Dermis blood vessel endothelial cell (primary cell): ENCODE measurements at places on chromosomes 3 and 15. TPM values are rescaled to one million over a fixed set of nuclear protein-coding genes. Genes with fewer than 3 reads are reported as not detected.

P2RY12 gene
- total RNA-seq = not detected in 2 replicates

SLC38A3 gene
- total RNA-seq = not detected in 2 replicates

CLDN16 gene
- 0.09 and 0.34 TPM in 2 replicates for total RNA-seq

SENP7 gene
- 19.9 and 26.0 TPM in 2 replicates for total RNA-seq

CACNA1D gene
- not detected in 2 replicates for total RNA-seq

- DNase-seq = peak; percentile 89
Measured at GRCh38 chr3:184543843-184544512, 17.6 kb upstream of the EPHB3 start.

GRCh38 chr3:193665370-193665989 lies 72.5 kb downstream of the OPA1 start:
- peak; percentile 67 for DNase-seq

- peak; percentile 98 for DNase-seq
Measured at GRCh38 chr3:58049143-58049785, 41.0 kb downstream of the FLNB start.

DNA sequence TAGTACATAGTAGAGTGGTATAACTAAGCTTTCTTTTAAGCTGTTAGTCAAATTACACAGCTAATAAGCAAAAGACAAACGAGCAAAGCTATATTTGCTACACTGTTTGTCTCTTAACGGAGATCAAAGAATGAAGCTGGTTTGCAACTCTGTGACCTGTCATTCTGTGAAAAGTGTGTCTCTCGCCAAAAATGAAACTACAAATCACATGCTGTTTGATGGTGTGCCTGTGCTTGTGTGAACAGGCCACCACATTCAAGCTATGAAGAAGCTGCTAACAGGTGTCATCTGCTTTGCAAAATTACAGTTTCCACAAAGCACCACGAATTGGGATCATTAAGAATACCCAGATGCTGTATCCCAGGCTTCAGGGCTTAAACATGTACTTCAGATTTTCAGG lies 667.8 kb upstream of the NAALADL2 start:
- DNase-seq = no peak

- DNase-seq = no peak
Measured at GRCh38 chr3:133925960-133926735, 30.5 kb upstream of the RAB6B start.

- peak; percentile 60 for DNase-seq
Measured at GRCh38 chr15:74790080-74790916, 8.4 kb downstream of the CSK start.

GRCh38 chr3:186281176-186281575 lies 80.9 kb downstream of the DGKG start:
- peak; percentile 14 for DNase-seq

DNA sequence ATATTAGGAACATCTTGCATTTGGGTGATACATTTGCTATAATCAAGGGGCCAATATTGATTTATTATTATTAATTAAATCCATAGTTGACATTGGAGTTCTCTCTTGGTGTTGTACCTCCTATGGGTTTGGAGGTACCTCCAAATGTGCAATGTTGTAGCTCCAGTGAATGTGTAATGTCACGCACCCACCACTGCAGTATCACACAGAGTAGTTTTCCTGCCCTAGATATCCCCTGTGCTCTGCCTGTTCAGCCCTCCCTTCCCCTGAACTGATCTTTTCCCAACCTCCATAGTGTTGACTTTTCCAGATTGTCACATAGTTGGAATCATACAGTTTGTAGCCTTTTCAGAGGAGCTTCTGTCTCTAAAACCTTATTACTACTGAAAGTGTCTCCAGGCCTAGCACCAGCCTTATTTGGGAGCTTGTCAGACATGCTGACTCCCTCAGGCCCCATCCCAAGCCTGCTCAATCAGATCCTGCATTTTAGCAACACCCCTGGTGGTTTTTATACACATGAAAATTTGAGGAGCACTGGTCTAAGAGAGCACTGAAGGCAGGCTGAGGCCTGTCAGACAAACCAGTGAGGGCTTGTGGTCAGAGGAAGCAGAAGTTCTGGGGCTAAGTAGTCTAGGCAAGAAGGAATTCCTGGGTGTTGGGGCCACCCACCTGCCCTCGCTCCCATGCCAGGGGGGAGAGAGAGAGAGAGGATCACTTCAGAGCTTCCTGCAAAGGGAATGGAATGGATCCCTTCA lies 73.4 kb downstream of the SLC6A11 start:
- no peak for DNase-seq

DNA sequence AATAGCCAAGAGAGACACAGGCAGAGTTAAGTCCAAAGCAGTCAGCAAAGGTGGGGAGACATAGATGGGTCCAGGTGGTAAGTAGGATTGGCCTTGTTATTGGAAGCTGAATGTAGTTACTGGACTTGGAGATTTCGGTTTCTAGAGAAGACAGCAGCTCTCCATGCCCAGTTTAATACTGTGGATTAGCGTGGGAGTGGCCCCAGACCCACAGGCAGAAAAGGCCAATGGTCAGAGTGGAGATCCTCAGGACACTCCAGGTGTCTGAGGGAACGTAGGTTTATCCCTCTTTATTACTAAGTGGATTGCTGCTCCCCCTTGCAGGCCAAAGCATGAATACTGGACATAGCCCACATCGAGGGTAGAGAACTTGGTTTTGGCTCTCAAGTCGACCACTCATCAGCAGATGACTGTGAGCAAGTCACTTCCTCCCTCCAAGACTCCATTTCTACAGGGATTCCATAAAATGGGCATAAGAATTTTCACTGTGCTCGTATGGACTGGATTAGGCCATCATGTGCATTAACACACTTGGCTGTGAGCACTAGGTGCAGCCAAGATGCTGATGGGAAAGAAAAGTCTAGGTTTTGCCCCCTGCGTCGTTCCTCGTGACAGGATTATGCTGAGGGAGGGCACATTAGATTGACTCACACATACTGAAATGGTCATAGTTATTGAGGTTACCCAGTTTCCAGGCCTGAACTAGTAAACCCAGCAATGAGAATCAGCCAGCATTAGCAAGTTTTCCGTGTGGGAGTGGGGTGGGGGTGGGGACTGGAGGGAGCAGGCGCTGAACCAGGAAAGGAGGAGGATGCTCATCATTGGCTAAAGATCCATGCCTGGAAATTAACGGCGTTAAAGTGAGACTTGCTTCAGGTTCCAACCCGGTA lies 225.2 kb upstream of the TPRG1 start:
- no peak for DNase-seq

GRCh38 chr3:186118692-186119091 lies 9.8 kb upstream of the ETV5 start:
- no peak for DNase-seq

DNA sequence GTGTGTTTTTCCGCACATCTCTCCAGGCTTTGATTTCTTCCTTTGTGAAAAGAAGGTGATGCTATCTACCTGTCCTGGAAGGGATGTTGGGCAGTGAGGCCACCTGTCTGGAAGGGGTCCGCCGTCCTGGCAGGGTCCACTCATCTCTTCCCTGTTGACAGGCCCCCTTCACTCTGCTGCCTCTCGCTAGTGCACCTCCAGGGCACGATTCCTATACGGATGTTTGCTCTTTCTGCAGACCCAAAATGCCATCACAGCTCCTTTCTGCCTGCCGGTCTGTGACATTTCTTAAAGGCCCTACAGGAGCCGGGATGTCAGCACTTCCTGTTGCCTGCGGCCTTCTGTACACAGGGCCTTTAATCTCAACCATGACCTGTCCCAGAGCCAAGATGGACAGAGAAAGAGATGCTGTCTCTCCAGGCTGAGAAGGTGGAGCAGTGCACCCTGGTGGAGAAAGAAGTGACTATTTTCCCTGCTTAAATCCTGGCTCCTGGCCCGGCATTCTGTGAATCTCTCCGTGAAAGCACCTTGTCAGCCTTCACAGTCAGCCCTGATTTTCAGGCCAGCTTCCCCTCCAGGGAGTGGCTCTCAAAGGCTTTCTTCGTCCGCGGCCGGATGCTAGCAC lies 7.4 kb downstream of the FAM3D start:
- peak; percentile 73 for DNase-seq

- peak; percentile 63 for DNase-seq
Measured at GRCh38 chr15:50315814-50316630, 39.0 kb downstream of the GABPB1 start.

DNA sequence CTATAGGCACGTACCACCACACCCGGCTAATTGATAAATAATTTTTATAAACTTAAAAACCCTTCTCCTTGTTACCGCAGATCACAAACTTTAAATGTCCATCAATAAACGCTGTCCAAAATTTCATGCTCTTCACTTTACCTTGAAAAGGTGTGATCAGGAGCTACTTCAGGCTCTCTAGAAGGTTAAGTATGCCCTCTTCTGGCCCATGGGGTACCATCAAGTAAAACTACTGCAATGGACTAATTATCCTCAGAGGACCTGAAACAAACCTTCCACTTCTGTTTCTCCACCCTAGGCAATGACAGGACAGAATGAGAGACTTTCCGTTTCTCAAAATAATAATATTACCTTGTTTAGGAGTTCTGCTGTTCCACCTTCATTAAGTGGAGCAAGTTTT lies 9.2 kb downstream of the LZTFL1 start:
- DNase-seq = peak; percentile 50
